Chondrocyte (in vitro differentiated cells): ENCODE measurements at places on chromosomes 7 and 10. TPM values are rescaled to one million over a fixed set of nuclear protein-coding genes. Genes with fewer than 3 reads are reported as not detected.

DNA sequence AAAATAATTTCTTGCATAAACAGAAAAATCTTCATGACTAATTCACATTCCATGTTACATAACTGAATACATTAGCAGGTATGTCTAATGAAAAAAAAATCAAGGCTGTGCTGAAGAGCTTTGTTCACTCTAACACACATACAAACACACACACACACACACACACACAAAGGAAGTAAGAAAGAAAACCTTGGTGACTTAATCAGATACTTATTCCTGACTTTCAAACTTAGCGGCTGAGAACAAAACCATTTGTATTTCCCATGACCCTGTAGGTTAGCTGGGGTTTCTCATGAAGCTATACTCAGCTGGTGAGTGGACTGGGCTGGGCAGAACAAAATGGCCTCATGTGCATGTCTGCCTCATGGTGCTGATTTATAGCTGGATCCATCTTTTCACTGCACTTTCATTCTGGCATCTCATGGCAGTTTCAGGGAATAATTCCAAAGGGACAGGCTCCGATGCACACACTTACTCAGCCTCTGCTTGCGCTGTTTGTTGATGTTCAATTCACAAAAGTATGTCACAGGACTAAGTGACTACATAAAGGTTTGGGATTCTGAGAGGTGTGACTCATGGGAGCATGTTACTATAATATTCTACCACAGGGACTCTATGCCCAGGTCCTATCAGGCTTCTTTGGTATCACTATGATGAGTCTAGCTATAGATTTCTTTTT, 161.2 kb downstream of the PCLO start:
- DNase-seq = no peak

DNA sequence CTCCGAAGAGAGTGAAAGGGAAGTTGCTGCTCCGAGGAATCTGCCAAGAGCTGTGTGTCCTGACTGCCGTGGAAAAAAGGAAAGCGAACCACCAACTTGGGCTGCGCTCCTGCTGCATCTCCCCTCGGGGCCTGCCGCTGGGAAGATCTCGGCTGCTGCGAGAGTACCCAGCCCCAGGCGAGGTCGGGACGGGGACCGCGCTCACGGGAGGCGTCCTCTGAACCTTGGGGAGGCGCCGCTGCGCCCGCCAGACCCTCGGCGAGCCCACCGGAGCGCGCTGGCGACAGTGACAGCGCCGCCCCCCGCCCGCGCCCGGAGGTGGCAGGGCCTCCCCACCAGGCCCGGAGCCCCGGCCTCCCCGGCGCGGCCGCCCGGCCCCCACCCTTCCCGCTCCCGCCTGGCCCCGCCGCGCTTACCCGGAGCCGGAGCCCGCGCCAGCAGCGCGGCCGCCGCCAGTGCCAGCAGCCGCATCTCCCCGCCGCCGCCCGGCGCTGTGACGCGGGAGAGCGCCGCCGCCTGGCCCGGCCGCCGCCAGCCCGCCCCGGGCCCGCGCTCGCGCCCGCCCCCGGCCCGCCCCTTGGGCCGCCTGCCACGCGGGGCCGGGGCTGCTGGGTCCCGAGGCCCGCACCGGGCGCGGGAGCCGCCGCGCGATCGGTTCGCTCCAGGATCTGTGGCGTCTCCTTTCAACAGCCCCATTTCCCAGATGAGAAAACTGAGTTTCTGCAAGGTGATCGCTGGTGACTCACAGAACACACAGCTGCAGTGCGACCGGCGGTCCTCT, at the start of gene VSTM4:
Gene VSTM4 (minus strand): TSS at position 508 of the 781 bp plus-strand sequence. CDS start 37 bp downstream, at position 471.
- DNase-seq = no peak

The TET1 gene
- total RNA-seq = 9.7 to 17.8 TPM (median 9.9 TPM) in 3 replicates

- DNase-seq = no peak
Measured at GRCh38 chr7:5695727-5696345, 85.6 kb downstream of the RNF216 start.

The NKX2-3 gene
- total RNA-seq = not detected in 3 replicates

- no peak for DNase-seq
Measured at GRCh38 chr7:77684030-77684429, 12.2 kb upstream of the RSBN1L start.

- no peak for DNase-seq
Measured at GRCh38 chr10:114096864-114097263, 53.2 kb downstream of the ADRB1 start.

GRCh38 chr7:153151766-153152165, 392.2 kb downstream of the ACTR3B start:
- no peak for DNase-seq

The AKR1D1 gene
- not detected in 3 replicates for total RNA-seq

GRCh38 chr10:85978566-85979358, 387.8 kb downstream of the GRID1 start:
- no peak for DNase-seq

The PLXDC2 gene
- 84.3 to 203 TPM (median 88.5 TPM) in 3 replicates for total RNA-seq

DNA sequence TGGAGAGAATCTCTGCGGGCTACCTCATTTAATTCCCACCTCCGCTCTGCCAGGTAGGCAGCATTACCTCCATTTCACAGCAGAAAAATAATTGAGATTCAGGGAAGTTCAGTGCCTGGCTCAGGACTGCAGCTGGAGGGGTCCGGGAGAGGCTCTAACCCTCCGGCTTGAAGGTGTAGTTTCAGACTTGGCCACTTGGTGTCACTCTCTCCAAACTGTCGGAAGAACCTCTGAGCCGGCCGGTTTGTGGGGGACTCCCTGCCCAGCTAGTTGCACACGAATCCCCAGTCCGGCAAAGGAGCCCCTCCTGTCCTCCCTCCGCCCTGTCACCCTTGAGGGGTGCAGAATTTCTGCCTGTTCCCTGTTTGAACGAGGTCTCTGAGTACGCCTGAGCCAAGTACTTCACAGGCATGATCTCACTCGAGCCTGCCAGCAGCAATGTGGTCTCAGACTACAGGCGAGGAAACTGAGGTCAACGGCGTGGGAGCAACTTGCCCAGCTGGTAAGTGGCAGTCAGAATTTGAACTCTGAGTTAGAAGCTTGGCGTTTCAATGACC, 144.7 kb upstream of the ZNF716 start:
- DNase-seq = no peak

- DNase-seq = no peak
Measured at GRCh38 chr7:139131601-139132041, 22.1 kb upstream of the ZC3HAV1 start.

- DNase-seq = no peak
Measured at GRCh38 chr7:43117095-43117494, 4.6 kb downstream of the HECW1 start.

DNA sequence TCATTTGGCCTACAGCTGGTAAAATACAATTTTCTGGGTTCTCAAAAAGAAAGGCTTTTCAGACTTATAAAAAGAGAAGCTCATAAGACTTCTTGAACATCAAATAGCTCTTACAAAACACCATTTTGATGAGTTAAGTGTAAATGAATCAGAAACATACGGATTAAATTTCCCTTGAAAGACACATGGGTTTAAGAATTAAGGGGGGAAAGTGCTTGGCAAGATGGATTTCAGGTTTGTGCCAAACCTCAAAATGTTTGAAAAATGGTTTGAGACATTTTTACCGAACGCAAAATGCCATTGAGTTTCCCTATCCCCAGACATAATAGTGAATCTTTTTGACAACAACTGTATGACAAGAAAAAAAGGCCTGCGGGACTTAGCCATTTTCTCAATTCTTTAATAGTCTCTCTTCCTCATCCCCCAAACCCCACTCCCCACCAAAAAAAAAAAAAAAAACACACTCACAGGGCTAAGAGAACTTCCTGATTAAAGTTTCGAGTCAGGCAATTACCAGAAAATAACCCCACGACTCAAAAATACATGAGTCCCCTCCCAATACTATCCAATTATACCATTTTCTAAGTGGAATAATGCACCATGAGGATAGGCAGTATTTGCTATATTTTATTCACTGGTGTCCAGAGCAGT, 260.1 kb downstream of the TRIL start:
- DNase-seq = no peak

- no peak for DNase-seq
Measured at GRCh38 chr7:2203766-2204300, 28.9 kb downstream of the MAD1L1 start.

DNA sequence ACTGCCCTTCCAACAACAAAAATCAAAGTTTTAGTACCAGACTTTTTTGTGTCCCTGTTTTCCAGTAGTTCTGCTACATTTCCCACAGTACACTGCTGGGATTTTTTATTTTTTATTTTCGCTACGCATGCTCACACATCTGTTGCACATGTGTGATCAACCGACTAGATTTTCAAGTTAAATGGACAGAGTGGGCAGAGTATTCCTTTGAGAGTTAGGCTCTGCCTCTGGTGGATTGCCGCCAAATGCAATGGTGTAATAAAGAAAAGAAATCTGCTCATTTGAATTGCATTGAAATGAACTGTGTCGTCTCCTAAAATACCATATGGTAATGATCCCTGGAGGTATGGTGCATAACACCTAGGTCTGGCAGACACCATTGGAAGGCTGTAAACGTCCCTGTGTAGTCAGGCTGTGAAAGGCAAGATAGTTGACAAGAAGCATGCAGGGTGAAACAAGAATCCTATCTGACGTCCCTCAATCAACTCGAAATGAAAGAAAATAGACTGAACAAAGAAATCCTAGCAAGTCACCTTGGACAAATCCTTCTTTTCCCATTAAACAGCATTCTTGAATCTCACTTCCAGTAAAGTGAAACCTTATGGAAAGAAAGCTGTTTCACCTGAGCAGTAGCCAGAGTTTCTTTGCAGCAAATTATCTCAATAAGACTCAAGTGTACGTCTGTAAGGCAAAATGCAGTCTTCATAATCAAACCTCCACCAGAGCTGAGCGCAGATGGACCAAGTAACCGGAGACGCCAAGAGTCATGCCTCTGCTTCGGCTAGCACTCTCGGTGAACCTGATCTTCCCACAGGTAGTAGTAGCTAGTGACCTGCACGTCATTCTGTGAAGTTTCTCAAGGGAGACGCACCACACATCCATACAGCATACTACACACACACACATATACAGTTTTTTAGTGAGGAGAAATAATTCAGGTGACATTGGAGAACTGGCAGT, 357.3 kb downstream of the CRPPA start:
- no peak for DNase-seq

The CDHR1 gene
- 0.24 to 5.1 TPM (median 3.5 TPM) in 3 replicates for total RNA-seq

DNA sequence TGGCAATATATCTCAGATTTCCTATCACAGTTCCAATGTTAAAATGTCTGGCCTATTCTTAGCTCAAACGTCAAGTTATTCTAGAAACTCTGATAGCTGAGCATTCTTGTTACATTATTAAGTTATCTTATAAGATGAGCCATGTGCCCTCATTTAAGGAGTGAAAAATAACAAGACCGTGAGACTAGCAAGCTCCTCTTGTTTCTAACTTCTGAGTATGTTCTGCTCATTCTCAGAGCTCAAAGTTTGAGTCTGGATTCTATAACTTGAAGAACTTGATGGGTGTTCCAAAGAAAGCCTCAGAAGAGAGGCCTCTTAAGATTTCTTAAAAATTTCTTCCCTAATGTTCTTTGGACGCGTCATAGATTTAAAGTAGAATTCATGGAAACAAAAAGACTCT, 215.2 kb downstream of the HTR7 start:
- no peak for DNase-seq

DNA sequence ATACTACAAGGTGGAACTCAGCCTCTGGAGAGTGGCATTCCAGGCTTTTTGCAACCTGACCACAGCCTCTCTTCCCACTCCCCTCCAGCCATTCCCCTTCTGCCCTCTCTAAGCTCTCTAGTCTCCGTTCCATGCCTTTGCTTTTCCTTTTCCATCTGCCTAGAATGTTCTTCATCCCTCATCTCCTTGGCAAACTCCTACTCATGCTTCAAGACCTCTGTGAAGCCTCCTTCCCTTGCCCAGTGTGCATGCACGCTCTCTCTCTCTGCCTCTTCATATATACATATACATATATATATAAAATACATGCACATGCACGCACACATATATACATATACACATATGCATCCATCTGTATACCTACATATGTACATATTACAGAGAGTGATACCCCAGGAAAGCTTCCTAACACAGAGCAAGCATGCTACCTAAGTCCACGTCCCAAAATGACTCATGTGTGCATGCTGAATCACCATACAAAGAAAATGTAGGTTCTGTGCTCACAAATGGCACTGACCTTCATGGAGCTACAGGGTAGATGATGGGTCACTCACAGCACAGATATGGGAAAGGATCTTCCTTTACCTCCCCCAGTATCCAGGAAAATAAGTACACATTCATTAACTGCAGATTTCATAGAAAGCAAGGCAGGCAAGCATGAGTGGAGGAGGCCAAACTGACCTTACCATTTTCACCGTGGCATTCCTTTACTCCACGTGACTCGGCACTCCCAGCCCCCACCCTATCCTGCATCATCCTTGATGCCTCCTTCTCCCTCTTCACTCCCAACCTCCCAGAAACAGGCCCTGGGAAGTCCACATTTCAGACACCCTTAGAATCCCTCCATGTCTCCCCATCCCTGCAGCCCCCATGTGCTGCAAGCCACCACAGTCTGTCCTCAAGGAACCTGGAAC, 238.4 kb upstream of the ZMIZ1 start:
- no peak for DNase-seq

The AOC1 gene
- total RNA-seq = not detected in 3 replicates

DNA sequence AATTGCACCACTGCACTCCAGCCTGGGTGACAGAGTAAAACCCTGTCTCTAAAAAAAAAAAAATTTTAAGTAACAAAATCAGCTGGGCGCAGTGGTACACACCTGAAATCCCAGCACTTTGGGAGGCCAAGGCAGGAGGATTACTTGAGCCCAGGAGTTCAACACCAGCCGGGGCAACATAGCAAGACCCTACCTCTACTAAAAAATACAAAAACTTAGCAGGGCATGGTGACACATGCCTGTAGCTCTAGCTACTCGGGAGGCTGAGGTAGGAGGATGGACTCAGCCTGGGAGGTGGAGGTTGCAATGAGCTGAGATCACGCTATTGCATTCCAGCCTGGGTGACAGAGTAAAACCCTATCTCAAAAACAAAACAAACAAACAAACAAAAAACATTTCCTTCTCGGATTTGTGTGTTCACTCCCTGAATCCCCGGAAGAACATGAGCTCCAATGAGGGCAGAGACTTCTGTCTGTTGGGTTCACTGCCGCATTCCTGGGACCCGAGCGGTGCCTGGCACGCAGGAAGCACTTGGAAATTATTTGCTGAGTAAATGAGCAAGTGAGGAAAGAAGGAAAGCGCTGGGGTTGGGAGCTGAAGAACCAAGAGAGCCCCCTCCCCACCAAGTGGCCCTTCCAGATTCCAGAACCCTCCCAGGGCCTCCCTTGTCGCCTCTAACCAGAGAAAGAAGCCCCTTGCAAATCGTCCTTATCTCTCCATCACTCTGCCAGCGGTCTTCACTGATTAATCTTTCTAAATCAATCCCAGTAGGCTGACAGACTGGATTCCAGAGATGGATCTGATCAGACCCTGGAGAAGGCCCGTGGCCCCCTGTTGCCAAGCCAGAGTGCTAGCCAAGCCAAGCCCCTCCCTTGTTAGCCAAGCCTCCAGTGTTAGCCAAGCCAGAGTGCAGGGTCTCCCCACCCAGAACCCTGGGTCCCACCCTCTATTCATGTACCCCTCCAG, 6.2 kb downstream of the TNRC18 start:
- no peak for DNase-seq

The ZP3 gene
- not detected in 3 replicates for total RNA-seq

- no peak for DNase-seq
Measured at GRCh38 chr10:35300063-35300699, 36.1 kb upstream of the CCNY start.

The INA gene
- 10.4 to 31.1 TPM (median 30.1 TPM) in 3 replicates for total RNA-seq

GRCh38 chr10:110901954-110902819, 16.8 kb downstream of the BBIP1 start:
- no peak for DNase-seq

GRCh38 chr7:52472006-52472620, 563.3 kb upstream of the POM121L12 start:
- no peak for DNase-seq
